ENCODE measurements at places on chromosomes 5 and 9.

DNA sequence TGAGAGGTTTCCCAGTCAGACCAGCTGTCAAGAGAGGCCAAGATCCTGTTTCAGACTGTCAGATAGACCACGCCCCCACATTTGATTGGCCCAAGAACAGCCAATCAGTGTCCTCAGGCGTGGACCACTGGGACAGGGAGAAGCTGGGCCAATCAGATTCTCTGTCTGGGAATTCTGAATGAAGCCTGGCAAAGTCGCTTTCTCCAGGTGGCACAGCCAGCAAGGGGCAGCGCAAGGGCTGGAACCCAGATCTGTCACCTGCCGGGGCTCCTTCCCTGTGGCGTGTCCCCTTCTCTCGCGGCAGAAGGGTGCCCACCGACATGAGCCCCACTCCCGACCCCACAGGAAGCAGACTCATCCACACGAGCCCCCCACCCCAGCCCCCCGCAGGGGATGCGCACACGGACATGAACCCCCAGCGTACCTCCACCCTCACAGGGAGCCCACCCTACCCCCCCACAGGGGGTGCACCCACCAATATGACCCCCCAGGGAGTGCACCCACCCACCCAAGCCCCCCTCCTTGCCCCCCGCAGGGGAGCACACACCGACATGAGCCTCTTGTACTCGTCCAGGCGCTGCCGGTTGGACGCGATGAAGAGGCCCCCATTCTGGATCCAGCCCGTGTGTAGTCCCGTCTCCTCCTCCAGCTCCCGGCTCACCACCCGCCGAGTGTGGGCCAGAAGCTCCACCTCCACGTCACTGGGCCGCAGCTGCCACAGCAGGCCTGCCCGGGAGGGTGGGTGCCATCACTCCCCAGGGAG is 6.1 kb downstream of the SARDH start:
- no peak for DNase-seq

DNA sequence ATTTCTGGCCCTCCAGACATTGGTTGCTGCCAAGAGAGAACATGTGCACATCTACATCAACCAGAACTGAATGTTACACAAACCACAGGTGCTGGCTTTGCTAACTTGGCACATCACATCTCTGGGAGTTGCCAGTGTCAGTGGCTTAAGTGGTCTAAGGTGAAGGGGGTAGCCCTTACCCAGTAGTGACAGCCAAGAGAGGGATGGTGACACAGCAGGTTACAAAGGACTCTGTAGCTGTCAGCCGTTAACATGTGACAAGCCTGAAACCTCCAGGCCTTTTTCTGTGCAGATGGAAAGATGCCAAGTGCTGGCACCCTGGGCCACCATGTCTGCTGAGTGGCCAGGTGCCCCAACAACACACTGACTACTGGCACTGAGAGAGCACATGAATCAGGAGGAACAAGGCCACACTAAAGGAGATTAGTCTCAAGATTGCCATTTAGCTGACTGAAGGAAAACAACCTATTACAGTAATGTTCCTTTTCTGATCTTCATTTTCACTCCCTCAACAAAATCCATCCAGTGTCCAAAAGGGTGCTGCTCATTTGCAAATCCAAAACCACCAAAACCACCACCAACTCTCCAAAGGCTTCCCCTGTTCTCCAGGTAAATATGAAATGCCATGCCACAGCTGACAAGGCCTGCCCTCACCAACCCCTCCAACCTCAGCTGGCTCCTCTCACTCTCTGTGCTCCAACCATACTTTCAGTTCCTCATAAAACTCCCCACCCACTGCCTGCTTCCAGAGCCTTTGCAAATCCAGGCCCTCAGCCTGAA is 20.2 kb downstream of the SIL1 start:
- no peak for DNase-seq

- no peak for DNase-seq
These were observed 234.7 kb downstream of the NR2F1-AS1 start for GRCh38 chr5:93346301-93346700.

- DNase-seq, result peak; percentile 10
These were observed 720 bp downstream of the NADK2 start for GRCh38 chr5:36240779-36241630.

GRCh38 chr5:9324348-9325077 is 221.4 kb downstream of the SEMA5A start:
- no peak for DNase-seq

DNA sequence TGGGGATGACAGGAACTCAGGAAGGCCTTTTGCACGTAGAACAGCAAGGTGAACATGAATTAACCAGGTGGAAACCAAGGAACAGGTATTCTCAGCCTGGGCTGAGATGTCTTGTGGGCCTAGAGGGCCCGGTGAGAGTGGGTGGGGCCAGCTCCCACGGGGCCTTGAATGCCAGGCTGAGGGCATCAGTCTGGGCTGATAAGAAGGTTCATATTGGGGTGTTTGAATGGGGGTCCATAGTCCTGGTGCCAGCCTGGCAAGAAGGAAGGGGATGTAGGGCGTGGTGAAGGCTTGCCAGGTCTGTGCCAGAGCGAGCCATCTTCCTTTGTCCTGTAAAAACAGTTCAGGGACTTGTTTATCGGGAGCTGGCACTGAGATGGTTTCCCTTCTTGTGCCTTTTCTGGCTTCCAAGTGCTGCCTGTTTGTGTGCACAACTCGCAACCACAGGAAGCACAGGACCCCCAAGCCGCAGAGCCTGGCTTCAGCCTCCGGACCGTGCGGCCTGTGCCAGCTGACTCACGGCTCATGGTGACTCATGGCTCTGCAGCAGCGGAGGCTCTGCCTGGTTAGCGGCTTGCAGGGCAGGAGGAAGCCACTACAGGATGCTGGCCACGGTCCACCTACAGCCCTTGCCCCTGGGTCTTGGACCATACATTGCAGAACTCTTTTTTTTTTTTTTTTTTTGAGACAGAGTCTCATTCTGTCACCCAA is 2.4 kb downstream of the CARD19 start:
- DNase-seq, result peak; percentile 39

DNA sequence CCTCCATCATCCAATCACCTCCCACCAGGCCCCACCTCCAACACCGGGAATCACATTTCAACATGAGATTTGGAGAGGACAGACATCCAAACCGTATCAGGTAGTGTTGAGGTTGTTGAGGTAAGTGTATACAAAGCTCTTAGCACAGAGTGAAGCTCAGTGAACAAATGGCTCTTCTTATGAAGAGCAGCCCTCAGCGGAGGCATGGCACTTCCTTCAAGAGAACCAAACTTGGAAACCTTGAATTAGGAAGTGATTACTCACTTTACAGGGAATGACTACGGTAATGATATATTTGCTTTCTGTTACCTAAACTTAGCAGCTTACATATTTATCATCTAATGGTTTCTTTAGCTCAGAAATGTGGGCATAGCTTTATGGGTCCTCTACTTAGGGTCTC is 92.8 kb downstream of the IQGAP2 start:
- DNase-seq, result no peak

DNA sequence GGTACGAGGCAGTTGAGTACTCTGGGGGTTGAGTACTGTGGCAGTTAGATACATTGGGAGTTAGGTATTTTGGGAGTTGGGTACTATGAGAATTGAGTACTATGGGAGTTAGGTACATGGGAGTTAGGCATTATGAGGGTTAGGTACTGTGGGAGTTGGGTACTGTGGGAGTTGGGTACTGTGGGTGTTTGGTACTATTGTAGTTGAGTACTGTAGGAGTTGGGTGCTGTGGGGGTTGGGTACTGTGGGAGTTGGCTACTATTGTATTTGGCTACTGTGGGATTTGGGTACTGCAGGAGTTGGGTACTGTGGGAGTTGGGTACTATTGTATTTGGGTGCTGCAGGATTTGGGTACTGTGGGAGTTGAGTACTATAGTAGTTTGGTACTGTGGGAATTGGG is 4.8 kb upstream of the SLC6A19 start:
- DNase-seq, result no peak

GRCh38 chr5:32008746-32009145 is 165.4 kb downstream of the GOLPH3 start:
- DNase-seq, result no peak

DNA sequence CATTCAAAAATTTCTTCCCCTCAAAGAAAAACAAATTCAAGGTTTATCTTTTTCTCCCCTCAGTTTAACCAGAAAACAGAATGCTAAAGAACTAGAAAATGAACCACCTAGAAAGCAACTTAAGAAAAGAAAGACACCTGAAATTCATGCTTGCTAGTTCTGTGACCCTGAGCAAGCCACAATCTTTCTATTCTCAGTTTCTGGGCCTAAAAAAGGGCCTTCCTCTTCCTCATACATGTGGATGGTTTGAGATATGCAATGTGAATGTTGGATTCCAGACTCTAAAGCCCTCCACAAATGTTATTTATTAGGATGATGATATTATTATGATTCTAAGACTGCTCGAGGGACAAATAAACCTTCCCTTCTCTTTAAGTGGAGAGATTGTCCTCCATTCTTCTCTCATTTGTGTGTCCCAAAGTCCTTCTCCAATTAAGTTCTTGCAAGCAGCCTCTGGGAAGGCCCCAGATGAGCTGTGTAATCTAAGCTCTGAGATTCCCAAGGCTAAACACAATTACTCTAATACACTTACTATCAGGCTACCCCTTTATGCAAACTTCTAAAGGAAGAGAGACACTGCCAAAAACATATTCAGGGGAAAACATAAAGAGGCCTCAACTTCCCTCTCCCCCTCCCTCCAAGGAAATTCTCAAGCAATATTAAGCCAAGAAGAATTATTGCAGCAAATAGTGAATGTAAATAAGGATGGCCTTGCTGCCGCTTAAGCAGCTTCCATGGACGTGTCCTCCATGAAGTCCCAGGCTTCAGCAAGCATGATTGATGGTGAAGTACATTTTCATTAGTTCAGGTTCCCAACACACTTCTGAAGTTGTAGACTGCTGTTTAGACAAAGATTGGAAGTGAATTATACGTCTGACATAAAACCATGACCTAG is 80.2 kb downstream of the PRKACG start:
- no peak for DNase-seq

DNA sequence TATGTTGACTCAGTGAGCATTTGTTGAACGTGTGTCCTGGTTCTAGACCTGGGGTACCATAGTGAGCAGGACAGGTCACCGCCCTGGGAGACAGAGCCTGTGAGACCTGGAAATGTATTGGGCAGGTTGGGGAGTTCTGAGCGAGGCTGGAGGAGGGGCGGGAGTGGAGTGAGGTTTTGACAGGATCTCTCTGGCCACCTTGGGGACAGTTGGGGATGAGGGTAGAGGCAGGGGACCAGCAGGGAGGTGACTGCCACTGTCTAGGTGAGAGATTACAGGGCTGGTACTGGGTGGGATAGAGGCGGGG is 7.4 kb downstream of the WNK2 start:
- no peak for DNase-seq

GRCh38 chr5:32426440-32427151 is 17.9 kb downstream of the ZFR start:
- no peak for DNase-seq

GRCh38 chr5:89105171-89105695 is 222.2 kb upstream of the MEF2C start:
- DNase-seq, result no peak

- no peak for DNase-seq
These were observed 451.4 kb downstream of the CTNND2 start for GRCh38 chr5:11452852-11453251.

GRCh38 chr5:82538339-82539034 is 260.3 kb upstream of the RPS23 start:
- no peak for DNase-seq

DNA sequence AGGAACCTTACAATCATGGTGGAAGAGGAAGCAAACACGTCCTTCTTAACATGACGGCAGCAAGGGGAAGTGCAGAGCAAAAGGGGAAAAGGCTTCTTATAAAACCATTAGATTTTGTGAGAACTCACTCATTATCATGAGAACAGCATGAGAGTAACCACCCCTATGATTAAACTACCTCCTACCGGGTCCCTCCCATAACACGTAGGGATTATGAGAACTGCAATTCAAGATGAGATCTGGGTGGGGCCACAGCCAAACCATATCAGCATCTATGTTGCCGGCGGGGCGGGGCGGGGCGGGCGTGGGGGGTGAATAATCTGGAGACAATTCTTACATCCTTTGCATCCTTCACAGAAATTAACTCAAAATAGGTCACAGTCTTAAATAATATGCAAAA is 58.8 kb upstream of the GFPT2 start:
- DNase-seq, result no peak

DNA sequence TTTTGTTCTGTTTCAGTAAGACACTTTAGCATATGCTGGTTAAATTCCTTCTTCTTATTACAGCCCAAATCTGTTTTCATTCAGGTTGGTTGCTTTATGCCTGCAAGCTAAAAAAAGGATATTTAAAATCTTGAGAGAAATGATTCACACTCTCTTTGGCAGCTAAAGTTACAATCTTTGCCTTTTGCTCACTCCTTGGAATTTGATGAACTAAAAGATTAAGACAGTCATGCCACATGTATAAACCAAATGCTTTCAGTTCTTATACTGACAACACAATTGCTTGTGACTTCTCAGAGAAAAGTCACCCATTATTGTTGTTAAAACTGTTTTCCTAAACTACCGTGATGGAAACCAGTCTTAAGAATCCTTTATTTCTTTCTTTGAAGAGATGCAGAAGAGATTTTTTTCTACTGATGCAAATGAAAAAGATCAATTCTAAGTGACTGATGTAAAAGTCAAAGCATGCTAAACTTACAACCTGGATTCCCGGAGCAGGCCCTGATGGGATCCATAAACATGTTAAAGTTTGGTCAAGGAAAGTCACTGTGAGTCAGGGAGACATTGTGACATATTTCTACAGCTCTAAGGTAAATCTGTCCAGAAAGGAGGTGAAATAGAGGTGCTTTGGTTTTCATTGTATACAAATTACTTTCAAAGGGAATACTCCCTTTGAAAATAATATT is 144.2 kb upstream of the CDH10 start:
- no peak for DNase-seq

GRCh38 chr9:129781981-129782380 is 21.0 kb upstream of the TOR1B start:
- no peak for DNase-seq

- DNase-seq, result no peak
These were observed 219.1 kb upstream of the OTULINL start for GRCh38 chr5:14362491-14362890.

DNA sequence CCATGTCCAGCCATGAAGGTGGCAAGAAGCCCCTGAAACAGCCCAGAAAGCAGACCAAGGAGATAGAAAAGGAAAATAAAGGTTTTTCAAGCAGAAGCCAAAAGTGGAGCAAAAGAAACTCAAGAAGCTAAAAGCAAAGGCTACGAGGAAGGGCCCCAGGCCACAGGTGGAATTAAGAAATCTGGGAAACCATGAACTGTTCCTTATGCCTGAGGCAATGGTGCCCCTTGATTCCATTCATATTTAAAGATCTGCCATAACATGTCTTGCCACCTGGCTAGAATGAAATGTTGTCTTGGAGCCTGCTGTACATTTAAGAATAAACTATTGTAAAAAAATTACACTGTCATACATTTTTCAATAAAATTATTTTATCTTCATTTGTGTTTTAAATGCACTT is 59.5 kb upstream of the TARS1 start:
- DNase-seq, result no peak

All from activated CD4-positive, alpha-beta T cell treated with anti-CD3 and anti-CD28 coated beads for 1 hour (primary cell).